Activated CD4-positive, alpha-beta memory T cell treated with anti-CD3 and anti-CD28 coated beads for 36 hours (primary cell): ENCODE measurements at places on chromosomes 16 and 17. TPM values are rescaled to one million over a fixed set of nuclear protein-coding genes. Genes with fewer than 3 reads are reported as not detected.

Gene CDK3
- total RNA-seq, result 3.7 TPM

Gene CES4A
- total RNA-seq, result 25.0 TPM

Gene SYT17
- total RNA-seq, result not detected

Gene SOX8
- 2.0 TPM for total RNA-seq
